GM23338 (cell line): ENCODE measurements at places on chromosomes 12 and 14. TPM values are rescaled to one million over a fixed set of nuclear protein-coding genes. Genes with fewer than 3 reads are reported as not detected.

- no peak overlapping the region for H3K4me3 ChIP-seq
- H3K27me3 ChIP-seq = no peaks in the 10 kb centered on the region
- 0 out of 2 replicates have a peak overlapping the region, but pooled peaks have one; percentile 8 for H3K27ac ChIP-seq
- no peaks in the 10 kb centered on the region for H3K36me3 ChIP-seq
These were observed 7.1 kb downstream of the SCNN1A start for GRCh38 chr12:6367969-6368892.

DNA sequence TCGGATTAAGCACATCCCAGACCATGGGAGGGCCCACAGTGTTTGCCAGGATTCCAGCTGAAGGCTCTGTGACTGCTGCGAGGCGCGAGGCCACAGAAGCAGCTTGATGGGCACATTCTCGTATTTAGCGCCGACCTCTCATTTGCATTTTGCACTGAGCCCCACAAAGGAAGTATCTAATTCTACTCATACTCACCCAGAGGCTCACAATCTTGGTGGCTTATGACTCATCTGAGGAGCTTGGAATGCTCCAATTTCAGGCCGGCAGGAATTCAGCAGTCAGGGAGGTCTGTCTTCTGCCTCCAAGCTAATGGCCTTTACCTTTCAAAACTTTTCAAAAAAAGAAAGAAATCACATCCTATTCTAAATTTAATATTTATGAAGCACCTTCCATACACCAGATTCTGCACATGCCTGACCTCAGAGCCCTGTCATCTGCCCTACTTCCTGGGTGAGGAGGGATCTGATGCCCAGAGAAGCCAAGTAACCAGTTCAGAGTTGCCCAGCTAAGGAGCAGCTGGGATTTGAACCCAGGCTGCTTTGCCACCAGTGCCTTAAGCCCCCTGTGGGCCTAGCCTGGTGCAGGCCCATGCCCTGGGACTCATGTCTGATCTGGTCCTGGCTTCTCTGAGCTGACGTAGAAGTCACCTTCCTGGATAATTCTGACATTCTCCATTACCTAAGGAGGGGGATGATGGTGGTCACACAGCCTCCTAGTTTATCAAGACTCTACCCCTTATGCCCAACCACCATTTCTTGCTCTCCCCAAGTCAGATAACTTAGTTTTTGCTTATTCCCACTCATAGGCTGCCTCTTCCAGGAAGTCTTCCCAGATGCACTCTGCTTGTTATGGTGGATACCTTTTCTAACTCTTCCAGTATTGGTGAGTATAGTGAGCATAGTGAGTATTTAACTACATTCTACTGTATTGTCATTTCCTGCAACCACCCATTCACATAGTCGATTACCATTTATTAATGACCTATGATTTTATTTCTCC lies 198.9 kb downstream of the RBM19 start:
- H3K27me3 ChIP-seq = no peaks in the 10 kb centered on the region
- no peak overlapping the region for H3K4me3 ChIP-seq
- H3K27ac ChIP-seq = no peak overlapping the region
- DNase-seq = peak; percentile 25
- H3K4me1 ChIP-seq = no peaks in the 10 kb centered on the region
- H3K36me3 ChIP-seq = no peaks in the 10 kb centered on the region

DNA sequence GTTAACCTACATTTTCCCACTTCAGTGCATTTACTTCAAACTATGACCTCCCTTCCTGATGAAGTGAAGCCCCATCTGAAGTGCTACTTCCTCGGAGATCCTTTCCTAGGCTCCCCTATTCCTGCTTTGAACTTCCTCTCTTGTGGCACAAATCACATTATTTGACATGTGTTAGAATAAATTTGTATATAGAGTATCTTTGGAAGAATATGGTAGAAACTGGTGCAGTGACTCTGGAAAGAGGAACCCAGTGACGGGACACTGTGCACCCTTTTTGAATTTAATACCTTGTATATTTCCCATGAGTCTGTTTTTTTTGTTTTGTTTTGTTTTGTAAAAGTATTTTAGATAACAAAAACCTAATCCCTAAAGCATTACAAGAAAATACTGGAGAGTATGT lies 66.4 kb upstream of the SRSF5 start:
- H3K4me1 ChIP-seq = peaks cover 24% of the 10 kb centered on the region
- no peaks in the 10 kb centered on the region for H3K27me3 ChIP-seq
- no peak overlapping the region for H3K4me3 ChIP-seq
- H3K36me3 ChIP-seq = no peaks in the 10 kb centered on the region
- DNase-seq = no peak

- H3K27me3 ChIP-seq = no peaks in the 10 kb centered on the region
- no peaks in the 10 kb centered on the region for H3K36me3 ChIP-seq
- no peak overlapping the region for H3K27ac ChIP-seq
- no peak for DNase-seq
- H3K4me1 ChIP-seq = no peaks in the 10 kb centered on the region
- no peak overlapping the region for H3K4me3 ChIP-seq
These were observed 26.2 kb downstream of the SNRPF start for GRCh38 chr12:95884998-95885397.

DNA sequence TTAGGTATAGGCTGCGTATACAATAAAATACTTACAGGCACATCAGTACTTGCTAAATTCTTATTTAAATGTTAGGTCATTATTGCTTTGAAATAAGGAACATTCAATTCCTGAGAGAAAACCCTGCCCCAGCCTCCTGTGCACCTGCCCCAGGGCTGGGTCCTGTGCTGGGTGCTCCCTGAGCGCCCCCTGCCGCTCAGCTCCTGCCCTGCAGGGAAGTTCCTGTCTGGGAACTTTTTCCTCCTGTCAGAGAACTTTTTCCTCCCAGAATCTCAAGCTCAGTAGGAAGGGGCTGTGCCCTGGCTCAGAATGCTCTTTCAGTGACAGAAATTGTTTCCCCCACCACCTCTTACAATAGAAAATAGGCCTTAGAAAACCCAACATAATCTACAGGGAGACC lies 751.1 kb downstream of the TMEM121 start:
- H3K36me3 ChIP-seq = 0 out of 2 replicates have a peak, but pooled peaks cover 3% of the 10 kb centered on the region
- no peak overlapping the region for H3K27ac ChIP-seq
- DNase-seq = no peak
- H3K4me3 ChIP-seq = no peak overlapping the region

Gene PLCZ1
- not detected in 2 replicates for total RNA-seq

- no peaks in the 10 kb centered on the region for H3K27me3 ChIP-seq
- DNase-seq = peak; percentile 87
- H3K4me1 ChIP-seq = peaks cover 50% of the 10 kb centered on the region
- H3K4me3 ChIP-seq = peak overlapping the region; percentile 84
These were observed 568 bp downstream of the PPM1A start for GRCh38 chr14:60249321-60250256.
